ENCODE measurements at places on chromosomes 5 and 9. TPM values are rescaled to one million over a fixed set of nuclear protein-coding genes. Genes with fewer than 3 reads are reported as not detected.

- DNase-seq, result peak; percentile 48
These were observed 531.6 kb upstream of the CLINT1 start for GRCh38 chr5:158390577-158390976.

DNA sequence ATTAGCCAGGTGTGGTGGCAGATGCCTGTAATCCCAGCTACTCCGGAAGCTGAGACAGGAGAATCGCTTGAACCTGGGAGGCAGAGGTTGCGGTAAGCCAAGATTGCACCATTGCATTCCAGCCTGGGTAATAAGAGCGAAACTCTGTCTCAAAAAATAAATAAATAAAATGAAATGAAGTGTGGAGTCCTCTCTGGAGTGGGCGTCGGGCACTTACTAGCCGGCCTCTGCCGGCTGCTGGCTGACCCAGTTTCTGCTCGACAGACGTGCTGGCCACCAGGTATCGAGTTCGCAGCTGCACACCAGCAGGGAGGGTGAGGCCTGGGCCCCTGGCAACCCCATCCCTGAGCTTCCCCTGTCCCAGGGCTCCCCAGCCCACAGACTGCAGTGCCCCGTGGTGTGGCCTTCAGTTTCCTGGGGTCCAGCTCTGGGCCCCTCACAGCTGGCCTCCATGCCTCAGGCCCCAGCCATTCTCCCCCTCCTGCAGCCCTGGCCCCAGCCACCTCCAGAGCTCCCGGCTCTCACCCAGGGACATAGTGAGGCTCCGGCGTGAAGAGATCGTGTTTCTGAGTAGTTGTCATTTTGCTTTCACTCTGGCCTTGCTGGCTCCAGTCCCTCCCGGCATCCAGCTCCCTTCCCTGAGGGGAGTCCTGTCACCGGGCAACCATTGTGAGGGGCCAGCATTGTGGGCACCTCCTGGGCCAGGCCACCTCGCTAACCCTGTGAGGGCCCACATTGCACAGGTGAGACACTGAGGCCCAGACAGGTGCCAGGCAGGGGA lies 3.8 kb upstream of the STPG3 start:
- no peak for DNase-seq

GRCh38 chr5:78367318-78367991 lies 7.0 kb downstream of the SCAMP1 start:
- no peak for DNase-seq

GRCh38 chr5:133406977-133407632 lies 205.2 kb downstream of the FSTL4 start:
- DNase-seq, result no peak

DNA sequence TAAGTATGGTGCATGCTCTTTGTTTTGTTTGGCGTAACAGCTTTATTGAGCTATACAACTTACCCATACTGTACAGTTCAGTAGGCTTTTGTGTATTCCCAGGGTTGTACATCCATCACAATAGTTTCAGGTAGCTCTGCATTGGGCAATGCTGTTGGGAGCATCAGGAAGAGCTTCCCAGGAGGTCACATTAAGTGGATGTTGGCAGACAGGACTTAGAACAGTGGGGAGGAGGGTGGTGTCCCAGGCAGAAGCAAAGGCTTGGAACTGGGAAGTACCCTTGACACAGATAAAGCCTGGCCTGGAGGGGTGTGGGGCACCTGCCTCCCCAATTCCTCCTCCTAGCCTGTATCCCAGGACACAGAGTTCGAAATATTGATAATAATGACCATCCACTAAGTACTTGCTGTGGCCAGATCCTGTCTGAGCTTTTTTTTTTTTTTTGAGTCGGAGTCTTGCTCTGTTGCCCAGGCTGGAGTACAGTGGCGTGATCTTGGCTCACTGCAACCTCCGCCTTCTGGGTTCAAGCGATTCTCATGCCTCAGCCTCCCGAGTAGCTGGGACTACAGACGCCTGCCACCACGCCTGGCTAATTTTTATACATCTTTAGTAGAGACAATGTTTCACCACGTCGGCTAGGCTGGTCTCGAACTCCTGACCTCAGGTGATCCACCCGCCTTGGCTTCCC lies 1.3 kb downstream of the BBLN start:
- DNase-seq, result no peak

- DNase-seq, result no peak
These were observed 25.5 kb upstream of the SPTLC1 start for GRCh38 chr9:92140754-92141143.

- DNase-seq, result no peak
These were observed 248.4 kb downstream of the CYLC2 start for GRCh38 chr9:103243553-103243952.

GRCh38 chr5:54278036-54278830 lies 32.1 kb downstream of the ARL15 start:
- no peak for DNase-seq

DNA sequence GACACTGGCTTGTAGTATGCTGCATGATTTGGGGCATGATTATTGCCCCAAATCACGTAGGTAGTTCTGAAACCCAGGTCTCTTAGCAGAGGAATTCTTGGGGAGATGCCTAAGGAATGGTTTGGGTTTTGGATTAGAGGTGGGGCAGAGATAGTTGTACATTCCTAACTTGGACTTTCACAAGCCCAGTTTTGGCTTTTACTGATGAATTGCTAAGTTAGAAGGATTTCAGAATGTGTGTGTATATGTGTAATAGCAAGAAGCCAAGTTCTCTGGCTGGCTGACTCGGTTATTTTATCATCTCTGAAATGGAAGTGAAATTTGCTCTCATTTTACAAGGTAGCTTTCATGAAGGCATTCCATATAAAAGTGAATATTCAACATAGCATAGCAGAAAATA lies 23.8 kb upstream of the ZNF131 start:
- no peak for DNase-seq

- DNase-seq, result no peak
These were observed 8.6 kb downstream of the RUFY1 start for GRCh38 chr5:179558932-179559283.

- peak; percentile 60 for DNase-seq
These were observed 181.5 kb upstream of the RAI14 start for GRCh38 chr5:34474573-34475021.

DNA sequence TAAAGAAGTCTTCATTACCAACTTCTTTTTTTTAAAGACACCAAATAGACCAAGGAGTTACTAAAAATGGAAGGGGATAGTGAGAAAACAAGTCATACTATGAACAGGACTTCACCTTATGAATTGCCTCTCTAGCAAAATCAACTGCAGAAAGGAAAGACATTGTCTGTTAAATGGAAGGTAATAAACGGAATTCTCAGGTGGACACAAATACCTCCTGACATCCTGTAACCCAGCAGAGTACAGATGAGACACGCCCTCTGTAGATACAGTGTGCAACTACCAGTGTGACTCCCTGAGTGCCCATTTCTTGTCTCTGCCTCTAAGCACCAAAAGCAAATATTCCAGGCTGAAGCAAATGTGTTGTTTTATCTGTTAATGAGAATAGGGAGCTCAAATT lies 12.2 kb upstream of the PLPP1 start:
- no peak for DNase-seq

DNA sequence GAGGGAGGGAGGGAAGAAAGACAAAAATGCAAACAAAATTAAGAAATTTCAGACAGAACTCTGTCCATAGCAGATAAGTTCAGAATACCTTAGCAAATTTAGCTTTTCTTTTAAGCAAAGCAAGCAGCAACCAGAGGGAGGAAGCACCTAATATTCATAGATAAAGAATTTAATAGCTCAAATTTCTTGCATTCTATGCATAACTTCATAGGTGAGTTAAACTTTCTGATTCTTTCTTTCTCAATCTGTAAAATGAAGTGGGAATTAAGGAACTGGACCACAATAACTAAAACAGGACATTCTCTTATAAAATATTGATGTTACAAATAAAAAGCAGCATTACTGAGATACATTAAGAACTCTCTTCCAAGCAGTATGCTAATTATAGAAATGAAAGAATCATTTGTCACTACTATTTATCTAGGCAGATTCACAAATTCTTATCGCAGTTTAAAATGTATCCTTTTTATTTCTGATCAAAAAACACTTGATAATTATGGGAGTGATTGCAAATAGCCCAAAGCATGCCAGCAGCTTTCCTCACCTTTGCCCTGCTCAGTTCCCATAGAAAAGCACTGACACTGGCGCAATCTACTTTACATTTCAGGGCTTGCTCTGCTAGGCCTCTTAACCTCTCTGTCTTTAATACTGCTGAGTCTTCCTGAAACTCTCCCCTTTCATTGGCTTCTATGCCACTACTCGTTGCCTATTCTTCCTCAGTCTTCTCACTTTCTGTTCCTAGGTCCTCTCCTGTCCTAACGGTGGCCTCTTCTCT lies 341.8 kb downstream of the PIK3R1 start:
- DNase-seq, result no peak

GRCh38 chr5:106415541-106415940 lies 1255.2 kb downstream of the EFNA5 start:
- DNase-seq, result no peak

DNA sequence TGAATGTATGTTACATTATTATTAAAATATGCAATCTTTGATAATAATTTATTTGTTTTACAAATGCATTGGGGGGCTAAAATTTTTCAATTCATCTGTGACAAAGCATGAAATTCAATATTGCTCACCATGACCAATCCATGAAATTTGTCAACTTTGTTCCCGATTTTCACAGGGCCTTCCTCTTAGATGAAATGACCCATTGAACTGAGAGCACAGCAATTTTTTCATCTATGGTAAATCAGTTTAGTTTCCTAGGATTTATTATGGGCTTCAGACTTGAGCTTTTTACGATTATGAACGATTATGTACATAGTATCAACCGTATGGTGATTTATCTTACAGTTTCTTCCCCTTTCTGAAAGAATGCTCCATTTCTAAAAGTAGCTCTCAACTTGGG lies 157.3 kb downstream of the KIAA0825 start:
- DNase-seq, result no peak

DNA sequence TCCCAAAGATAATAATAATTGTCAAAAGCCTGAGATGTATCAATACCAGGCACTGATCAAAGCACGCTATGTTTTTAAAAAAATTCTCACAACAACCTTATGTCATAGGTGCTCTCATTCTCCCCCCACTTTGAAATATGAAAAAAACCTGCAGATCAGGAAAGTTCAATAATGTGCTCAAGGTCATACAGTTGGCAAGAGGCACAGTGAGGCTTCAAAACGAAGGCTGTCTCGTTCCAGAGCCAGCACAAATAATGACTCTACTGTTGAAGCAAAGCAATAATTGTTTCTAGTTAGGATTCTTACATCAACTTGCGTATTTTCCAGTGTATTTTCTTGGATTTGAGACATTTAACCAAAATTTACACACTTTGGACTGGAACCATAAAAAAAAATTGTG lies 88.3 kb downstream of the RAB3C start:
- no peak for DNase-seq

DNA sequence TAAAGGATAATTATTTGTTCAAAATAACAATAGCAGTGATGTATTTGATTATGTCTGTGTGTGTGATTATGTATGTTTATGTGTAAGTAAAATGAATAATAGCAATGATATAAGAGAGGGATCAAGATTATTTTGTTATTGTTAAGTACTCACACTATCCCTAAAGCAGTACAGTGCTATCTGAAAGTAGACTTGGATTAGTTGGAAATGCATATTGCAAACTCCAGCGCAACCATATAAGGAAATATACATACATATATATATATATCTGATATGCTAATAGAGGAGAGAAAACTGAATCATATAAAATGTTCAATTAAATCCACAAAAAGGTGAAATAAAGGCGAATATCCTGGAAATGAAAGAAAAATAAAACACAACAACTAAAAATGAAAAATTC lies 268.4 kb downstream of the HINT1 start:
- no peak for DNase-seq

DNA sequence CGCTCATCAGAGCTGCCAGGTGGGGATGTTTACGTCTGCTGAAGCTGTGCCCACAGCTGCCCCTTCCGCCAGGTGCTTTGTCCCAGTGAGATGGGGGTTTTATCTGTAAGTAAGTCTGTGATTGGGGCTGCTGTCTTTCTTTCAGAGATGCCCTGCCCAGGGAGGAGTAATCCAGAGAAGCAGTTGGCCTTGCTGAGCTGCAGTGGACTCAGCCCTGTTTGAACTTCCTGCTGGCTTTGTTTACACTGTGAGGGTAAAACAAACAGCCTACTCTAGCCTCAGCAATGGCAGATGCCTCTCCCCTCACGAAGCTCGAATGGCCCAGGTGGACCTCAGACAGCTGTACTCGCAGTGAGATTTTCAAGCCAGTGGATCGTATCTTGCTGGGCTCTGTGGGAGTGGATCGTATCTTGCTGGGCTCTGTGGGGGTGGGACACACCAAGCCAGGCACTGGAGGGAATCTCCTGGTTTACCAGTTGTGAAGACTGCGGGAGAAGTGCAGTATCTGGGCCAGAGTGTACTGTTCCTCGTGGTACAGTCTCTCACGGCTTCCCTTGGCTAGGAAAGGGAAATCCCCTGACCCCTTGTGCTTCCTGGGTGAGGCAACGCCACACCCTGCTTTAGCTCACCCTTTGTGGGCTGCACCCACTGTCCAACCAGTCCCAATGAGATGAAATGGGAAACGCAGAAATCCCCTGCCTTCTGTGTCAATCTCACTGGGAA lies 530.1 kb upstream of the DMAC1 start:
- no peak for DNase-seq

DNA sequence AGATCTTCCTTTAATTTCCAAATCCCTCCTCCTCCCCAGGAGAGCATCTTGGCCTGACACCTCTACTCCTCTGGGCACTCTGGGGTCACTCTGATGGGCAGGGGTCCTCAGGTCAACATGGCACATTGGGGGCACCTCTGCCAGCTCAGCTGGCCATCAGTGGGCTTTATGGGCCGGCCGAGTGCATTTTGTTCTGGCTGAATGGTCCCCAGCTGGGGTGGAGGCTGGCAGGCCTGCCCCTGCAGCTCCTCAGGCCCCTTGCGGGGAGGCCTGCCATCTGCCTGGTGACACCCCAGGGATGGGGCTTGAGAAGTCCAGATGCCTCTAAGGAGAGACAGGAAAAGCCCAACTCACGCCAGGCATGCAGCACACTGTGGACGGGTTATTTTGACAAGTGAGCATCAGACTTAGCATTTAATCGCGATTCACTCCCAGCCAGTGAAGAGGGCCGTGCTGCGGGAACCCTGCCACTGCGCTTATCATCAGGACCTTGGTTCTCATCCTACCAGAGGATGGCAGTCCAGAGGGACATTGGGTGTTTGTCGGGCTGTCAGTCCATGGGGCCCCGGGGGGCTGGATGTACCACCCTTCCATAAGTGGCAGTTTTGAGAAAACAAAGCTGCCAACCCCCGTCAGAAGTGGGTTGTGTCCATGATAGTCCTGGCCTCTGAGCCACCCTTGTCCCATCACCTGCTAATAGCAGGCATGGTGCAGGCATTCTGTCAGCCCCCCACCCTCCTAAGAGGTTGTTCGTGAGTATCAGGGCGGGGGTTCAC lies 21.7 kb downstream of the PHF2 start:
- DNase-seq, result no peak

The CNTNAP3 gene
- total RNA-seq, result not detected

The FAM221B gene
- total RNA-seq, result not detected

The AGXT2 gene
- not detected for total RNA-seq

The SLC1A1 gene
- total RNA-seq, result 1.8 TPM

The KLHL3 gene
- 0.52 TPM for total RNA-seq

The REXO4 gene
- total RNA-seq, result 26.7 TPM

The CDHR2 gene
- total RNA-seq, result not detected

The PCDHB15 gene
- total RNA-seq, result 0.33 TPM

The SMIM33 gene
- total RNA-seq, result not detected

Measured in HFFc6 (cell line).